ENCODE measurements at places on chromosomes 6 and 20.

DNA sequence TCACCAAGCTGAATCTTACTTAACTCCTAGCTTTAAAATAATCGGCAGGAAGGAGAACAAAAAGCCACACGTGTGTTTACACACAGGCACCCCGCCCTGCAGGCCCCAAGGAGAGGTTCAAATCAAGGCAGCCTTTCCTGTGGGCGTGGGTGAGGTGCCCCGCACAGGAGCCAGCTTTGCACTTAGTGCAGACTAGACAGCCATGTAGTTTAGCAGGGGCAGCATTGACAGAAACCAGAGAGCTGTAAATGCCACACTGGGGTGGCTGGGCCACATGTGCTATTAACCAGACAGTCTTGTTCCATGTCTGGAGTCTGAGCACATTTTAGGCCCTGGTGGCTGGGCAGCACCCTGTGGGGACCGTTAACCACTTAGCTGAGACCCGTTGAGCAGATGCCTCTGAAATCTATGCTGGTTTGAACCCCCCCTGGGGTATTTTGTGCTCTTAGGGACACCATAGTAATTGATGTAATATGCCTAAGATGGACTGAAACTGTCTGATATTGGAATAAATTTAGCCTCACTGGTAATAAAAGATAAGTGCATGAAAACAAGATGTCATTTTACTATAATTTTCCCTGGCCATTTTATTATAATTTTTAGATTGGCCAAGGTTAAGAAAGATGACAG, 106.4 kb upstream of the KCNG1 start:
- no peak for DNase-seq

DNA sequence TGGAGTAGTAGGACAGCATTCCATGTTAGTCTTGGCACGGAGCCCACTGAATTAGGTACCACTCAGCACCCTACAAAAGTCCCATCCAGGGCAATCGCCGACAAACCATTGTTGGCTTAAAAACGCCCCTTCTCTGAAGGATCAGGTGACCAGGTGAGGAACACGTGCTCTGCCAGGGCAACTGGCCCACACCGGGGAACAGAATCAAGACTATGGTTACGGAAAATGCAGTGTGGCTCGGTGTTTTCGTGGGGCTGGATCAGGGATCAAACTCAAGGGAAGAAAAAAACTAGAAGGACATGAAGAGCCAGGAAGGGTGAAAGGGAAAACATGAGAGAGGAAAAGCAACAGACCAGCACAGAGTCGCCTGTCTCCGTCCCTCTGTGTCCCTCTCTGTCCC, 177.8 kb upstream of the ARID1B start:
- no peak for DNase-seq

GRCh38 chr6:144534180-144534579, 249.0 kb downstream of the UTRN start:
- DNase-seq, result no peak

DNA sequence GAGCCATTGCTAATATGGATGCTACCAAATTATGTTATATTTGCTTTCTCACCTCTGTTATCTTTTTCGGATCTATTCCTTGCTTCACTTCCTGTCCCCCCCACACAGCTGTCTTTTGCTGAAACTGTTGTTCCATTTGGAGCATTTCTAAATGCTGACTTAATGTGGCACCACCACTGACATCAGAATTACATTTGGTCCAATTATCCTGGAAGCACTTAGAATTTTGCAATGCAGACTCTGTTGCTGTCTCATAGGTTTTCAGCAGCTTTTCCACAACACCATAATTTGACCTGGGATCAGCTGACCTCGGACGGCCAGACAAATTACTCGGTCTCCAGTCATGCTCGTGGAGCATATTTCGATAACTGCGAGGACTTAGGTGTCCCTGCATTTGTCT, 12.8 kb downstream of the KIAA0408 start:
- DNase-seq, result no peak

GRCh38 chr6:150987855-150988464, 122.5 kb downstream of the MTHFD1L start:
- no peak for DNase-seq

GRCh38 chr6:38713812-38714211, 1.3 kb upstream of the DNAH8 start:
- DNase-seq, result no peak

GRCh38 chr20:40782043-40782368, 93.0 kb upstream of the MAFB start:
- no peak for DNase-seq

DNA sequence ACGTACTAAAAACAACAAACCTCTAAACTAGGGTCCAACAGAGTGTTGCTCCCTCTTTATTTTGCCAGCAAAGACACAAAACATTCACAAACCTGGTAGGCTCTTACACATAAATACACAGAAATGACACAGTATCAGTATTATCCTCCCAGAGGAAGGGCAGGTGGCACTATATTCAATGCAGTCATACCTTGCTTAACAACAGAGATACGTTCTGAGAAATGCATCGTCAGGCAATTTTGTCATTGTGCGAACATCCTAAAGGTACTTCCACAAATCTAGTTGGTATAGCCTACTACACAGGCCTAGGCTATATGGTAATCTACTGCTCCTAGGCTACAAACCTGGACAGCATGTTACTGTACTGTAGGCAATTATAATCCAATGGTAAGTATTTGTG, 9.6 kb downstream of the ZBTB2 start:
- no peak for DNase-seq

DNA sequence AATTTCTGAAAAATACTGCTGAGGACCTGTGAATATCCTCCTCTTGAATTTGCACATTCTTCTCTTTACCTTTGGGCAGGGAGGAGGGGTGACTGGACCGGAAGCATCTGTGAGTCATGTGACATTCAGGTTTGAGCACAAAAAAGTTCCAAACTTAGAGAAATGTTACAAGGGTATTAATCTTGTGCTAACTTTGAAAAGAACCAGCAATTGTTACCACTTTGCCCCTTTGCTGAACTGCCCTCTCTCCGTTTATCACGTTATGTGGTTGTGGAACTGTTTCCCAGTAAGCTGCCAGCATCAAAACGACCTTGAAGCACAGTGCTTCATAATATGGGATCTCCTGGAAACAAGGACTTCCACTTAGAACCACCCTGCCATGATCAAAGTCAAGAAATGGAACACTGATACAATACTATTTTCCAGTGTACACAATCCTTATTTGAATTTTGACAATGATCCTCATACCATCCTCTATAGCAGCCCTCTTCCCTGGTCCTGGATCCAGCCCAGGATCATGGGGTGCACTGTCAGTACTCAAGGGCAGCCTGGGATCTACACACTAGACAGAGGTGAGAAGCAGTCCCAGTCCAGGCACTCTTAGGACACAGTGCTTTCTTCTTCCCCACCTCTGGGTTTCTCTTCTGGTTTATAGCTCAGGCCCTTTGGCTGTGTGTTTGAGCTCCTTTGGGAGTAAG, 2.3 kb upstream of the TUBB1 start:
- DNase-seq, result no peak

DNA sequence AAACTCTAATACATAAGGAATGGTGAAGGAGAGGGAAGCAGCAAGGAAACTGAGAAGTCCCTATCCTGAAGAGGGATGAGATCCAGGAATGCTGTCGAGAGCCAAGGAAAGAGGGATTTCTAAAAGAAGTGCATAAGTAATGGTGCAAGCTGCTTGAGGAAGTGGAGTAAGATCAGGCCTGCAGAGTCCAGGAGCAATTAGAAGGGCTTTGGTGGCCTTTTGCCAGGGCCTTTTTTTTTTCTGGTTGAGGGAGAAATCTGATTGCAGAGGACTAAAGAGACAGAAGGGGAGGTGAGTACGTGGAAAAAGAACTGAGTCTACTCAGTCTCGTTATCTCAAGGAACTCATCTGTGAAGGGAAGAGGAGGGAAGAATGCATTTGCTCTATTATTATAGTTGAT, 396.2 kb downstream of the UTRN start:
- DNase-seq, result no peak

DNA sequence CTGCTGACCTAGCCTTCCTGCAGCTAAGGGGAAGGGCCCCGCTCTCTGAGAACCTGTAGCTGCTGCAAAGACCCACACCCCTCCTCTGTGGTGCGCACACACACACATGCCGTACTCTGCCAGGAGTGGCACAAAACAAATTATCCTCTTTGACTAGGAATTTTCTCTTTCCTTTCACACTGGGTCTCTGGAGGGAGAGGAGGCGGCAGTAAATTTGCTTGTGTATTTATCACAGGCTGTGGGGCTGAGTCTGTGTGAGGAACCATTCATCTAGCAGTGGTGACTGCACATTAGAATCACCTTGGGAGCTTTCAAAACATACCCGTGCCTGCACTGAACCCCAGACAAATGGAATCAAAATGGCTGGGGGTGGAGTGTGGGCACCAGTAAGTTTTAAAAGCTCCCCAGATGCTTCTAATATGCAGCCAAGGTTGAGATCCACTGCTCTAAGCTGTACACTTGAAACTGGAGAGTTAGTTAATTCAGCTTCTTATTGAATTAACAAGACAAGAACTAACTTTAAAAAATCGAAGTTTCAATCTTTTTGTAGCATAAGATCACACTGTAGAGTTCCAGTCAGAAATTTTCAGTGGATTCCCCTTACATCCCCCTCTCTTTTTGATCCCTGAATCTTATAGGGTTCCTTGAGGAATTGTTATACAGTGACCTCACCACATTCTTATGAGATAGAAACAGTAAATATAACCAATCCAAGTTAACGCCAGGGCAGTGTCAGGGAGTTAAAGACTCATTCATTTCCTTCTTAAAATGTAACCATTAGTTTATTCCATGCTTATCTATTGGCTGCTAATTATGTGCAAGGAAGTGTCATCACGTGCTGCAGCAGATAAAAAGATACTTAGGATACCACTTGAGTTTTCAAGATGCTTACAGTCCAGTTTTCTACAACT, 29.8 kb upstream of the GMDS start:
- DNase-seq, result no peak

GRCh38 chr6:41132254-41132653, 21.9 kb downstream of the TREML1 start:
- DNase-seq, result no peak

DNA sequence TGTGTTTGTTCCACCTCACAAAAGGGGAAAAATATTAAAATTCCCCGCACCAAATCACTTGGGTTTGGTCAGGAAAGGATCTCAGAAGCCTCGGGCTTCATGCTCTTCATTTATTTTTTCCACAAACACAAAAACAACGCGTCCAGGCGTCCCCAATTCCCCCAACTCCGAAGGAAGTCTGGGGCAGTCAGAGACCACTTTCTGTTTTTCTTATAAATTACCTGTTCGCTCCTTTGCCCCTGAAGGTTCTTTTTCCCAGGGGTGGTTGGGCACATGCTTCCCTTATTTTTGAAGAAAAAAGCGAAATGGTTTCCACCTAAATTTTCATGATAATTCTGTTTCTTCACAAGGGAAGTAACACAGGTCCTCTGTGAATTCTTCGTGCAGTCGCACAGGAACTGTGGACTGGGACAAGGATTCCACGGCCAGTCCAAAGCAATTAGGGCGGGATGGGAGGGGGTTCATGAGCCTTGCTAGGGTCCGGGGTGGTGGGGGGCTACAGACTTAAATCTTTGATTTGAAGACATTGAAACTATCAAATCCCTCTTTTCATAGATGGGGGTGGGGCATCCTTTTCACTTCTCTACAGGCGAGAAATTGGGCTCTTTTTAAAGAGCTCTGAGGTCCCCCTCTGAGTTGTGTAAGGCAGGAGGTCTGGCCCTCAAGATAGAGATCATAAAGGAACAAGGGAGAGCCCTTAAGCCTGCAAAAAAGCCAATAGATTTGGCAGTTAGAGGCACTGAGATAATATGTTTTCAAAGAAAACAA, 30.5 kb upstream of the HFE start:
- peak; percentile 74 for DNase-seq

DNA sequence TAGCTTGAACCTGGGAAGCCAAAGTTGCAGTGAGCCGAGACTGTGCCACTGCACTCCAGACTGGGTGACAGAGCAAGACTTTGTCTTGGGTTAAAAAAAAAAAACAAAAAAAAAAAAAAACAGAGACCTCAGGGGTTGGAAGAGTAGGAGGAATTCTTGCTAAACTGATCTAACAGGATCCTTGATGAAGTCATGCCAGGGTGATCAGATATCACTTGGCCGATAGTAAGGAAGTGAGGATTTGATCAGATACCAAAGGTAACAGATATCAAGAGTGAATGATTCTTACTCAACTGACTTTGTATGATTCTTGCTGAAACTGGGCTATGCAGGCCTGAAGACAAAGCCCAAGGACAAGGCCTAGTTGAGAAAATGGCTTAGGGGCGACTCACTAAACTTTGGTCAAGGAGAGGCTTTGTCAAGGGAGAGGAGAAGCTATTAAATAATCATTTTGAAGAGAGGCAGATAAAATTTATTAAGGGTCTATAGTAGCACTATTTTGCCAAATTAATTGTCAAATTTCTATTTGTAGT, 624.7 kb downstream of the UTRN start:
- DNase-seq, result no peak

DNA sequence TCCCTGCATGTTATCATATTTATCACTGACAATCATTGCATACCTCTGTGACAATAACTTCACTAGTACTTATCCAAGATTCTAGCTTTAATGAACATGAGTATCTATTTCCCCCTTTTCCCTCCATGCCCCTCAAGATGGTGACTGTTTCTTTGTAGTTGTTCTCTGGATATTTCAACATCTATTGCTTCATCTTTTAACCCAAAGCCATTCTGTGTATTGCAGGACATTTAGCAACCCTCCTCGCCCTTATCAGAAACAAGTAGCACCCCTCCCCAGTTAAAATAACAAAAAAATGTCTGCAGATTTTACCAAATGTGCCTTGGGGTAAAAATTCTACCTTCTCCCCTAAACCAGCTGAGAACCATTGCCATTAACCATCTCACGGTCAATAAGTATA, 979.8 kb upstream of the MANEA start:
- no peak for DNase-seq

GRCh38 chr6:37004044-37004980, 1.1 kb upstream of the FGD2 start:
- no peak for DNase-seq

GRCh38 chr6:125818225-125818657, 27.5 kb downstream of the NCOA7 start:
- DNase-seq, result no peak

DNA sequence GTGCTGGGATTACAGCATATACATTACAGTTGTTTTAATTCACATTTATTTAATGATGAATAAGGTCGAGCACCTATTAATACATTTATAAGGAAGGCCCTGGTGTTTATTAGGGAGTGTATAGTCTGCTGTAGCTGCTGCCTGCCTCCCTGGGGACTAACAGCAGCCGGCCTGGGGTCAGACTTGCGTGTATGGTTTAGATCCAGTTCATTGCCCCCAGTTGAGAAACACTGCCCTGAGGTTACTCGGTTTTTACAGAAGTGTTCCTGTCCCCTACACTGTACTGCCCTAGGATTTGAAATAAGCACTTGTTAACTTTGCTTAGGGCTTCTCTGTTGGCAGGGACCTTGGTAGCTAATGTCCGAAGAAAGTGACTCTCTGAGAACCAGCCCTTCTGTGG, 4.0 kb downstream of the TTPAL start:
- DNase-seq, result no peak

- no peak for DNase-seq
These were observed 157.7 kb downstream of the ZDHHC14 start for GRCh38 chr6:157538698-157539097.

- DNase-seq, result no peak
These were observed 1.6 kb upstream of the CD93 start for GRCh38 chr20:23087587-23088251.

- DNase-seq, result no peak
These were observed 1.2 kb upstream of the SYS1 start for GRCh38 chr20:45361793-45362192.

- DNase-seq, result no peak
These were observed 230.4 kb upstream of the CST7 start for GRCh38 chr20:24718696-24719095.

Data from right lung (tissue), 10 donors.